ENCODE measurements at places on chromosomes 2 and 18.

DNA sequence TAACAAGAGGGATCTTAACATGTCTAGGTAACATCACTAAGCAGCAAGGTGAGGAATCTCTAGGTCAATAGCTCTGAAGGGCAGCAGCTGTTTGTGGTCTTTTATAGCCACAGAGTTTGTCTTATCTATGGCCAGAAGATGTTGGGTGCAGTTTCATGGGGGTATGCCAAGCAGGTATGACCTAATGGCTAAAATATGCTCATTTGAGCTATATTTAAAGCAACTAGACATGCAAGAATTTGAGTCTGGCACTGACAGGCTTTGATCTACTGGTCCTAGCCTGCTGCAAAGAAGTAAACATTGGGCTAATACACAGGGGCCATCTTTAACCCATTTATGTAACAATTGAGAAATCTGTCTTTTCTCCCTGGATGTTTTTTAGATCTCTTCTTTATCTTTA is 13.9 kb upstream of the UGP2 start:
- DNase-seq: no peak

- DNase-seq: no peak
These were observed 128.3 kb downstream of the AFF3 start for GRCh38 chr2:100013892-100014677.

DNA sequence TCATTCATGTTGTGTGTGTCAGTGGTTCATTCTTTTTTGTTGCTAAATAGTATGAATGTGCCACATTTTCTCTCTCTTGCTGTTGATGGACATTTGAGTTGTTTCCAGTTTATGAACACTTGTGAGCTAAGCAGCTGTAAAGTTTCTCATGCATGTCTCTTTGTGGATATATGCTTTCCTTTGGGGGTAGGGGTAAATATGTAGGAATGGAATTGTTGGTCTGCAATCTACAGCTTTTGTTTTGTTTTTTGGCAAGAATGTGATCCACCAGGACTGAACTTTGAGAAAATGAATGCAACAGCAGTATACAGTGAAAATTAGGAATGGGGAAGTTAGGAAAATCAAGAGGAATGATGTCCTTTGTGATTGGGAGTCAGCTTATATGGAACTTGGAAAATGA is 226.3 kb downstream of the CDCA7 start:
- DNase-seq: no peak

GRCh38 chr2:240391111-240392051 is 44.1 kb upstream of the GPC1 start:
- no peak for DNase-seq

GRCh38 chr2:191013682-191013931 is 364 bp downstream of the STAT1 start:
- DNase-seq: no peak

- no peak for DNase-seq
These were observed 111.1 kb downstream of the ACOXL start for GRCh38 chr2:110843496-110843895.

- no peak for DNase-seq
These were observed 128.6 kb downstream of the PARD3B start for GRCh38 chr2:204673877-204674276.

- DNase-seq: no peak
These were observed 26.8 kb downstream of the MBOAT2 start for GRCh38 chr2:8976442-8977259.

DNA sequence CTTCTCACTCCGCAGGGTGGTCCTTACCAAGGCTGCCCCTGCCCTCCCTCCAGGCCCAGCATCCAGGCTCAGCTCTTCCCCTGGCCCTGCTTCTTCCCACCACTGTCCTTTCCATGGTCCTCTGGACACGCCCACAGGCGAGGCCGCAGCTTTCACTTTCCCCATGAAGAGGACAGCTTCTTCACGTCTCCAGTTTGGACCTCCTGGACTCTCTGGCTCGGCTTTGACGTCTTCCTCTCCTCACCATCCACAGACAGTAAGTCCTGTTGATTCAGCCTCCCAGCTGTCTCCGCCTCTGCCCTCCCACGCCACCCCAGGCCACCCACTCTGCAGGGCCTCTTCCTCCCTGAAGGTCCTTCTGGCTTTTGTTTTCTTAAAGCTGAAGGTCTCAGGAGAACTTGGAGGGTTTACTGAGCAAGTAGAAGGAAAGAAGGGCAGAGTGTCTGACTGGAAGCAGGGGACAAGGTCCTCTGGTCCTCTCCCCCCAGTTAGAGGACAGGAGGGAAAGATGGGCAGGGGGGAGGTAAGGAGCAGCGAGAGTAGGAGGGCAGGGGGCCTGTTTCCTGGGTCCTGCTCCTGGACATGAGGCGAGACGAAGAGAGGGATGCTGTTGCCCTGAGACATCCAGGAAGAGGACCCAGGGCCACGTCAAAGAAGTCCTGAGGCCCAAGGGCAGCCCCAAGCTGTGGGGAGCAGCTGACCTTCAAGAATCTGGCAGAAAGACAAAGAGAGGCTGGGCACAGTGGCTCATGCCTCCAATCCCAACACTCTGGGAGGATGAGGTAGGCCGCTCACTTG is 24.7 kb upstream of the NMUR1 start:
- no peak for DNase-seq

DNA sequence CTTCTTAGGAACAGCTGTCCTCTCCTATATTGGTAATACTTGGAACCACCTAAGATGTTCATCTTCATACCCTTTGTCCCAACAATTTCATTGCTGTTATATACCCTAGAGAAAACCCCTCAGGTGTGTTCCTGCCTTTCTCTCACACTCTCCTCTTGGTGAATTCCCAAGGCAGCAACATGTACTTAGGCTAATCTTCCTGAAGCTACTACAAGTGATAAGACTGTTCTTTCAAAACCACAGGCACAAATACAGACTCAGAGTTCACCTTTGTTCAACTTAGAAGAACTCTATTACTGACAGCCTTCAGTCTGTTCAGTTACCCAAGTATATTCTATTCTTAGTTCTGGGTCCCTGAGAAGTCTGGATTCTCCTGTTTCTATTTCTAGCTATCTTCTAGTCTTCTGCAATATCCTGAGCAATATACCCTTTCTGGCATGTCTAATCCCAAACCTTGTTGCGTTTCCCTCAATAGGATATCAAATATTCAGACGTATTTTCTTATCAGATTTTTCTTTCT is 247.7 kb upstream of the STON1 start:
- no peak for DNase-seq

GRCh38 chr2:211401328-211401727 is 844.9 kb downstream of the CPS1 start:
- DNase-seq: no peak

GRCh38 chr2:234571620-234572407 is 74.9 kb upstream of the ARL4C start:
- DNase-seq: no peak

DNA sequence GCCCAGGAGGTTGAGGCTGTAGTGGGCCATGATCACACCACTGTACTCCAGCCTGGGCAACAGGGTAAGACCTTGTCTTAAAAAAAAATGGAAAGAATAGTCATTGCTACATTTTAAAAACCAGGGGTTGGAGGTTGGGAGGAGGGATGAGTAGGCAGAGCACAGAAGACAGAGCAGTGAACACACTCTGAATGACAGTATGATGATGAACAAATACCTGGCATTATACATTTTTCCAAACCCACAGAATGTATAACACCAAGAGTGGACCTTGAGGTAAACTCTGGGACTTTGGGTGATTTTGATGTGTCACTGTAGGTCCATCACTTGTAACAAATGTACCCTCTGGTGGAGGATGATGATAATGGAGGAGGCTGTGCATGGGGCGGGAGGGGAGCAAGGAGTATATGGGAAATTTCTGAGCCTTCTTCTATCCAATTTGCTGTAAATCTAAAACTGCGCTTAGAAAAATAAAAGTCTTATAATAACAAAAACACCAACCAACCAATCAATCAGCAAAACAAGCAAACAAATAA is 111.4 kb upstream of the PGAP1 start:
- DNase-seq: no peak

- DNase-seq: no peak
These were observed 128.5 kb upstream of the SH3BP4 start for GRCh38 chr2:234823196-234823876.

GRCh38 chr2:202808754-202809153 is 62.8 kb downstream of the ICA1L start:
- DNase-seq: no peak

GRCh38 chr2:218990612-218991011 is 2.6 kb downstream of the CRYBA2 start:
- DNase-seq: no peak

DNA sequence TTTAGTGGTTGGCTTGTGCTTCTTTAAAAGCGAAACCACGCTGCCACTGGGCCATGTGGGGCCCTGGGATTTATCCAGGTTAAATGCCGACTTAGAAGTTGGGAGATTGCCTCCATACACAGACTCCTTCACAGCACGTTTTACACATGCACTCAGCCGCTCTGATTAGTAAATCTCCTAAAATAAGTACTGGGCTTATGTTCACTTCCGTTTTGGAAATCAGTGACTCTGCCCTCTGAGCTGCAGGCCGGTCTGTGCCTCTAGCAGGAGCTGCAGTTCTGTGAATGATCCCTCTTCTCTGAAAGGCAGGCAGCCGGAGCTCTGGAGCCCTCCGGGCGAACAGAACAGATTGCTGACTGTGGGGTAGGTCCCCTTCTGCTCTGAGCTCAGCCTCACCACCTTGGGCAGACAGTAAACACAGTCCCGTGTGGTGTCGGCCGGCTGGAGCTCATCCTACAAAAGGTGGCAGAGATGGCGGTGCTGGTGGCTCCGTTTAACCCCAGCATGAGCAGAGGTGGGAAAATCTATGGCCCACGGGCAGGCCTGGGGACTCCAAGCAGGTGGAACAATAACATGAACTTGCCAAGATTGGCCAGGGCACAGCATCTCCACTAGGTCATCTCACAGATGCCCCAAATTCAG is 9.8 kb upstream of the RAB17 start:
- DNase-seq: no peak

DNA sequence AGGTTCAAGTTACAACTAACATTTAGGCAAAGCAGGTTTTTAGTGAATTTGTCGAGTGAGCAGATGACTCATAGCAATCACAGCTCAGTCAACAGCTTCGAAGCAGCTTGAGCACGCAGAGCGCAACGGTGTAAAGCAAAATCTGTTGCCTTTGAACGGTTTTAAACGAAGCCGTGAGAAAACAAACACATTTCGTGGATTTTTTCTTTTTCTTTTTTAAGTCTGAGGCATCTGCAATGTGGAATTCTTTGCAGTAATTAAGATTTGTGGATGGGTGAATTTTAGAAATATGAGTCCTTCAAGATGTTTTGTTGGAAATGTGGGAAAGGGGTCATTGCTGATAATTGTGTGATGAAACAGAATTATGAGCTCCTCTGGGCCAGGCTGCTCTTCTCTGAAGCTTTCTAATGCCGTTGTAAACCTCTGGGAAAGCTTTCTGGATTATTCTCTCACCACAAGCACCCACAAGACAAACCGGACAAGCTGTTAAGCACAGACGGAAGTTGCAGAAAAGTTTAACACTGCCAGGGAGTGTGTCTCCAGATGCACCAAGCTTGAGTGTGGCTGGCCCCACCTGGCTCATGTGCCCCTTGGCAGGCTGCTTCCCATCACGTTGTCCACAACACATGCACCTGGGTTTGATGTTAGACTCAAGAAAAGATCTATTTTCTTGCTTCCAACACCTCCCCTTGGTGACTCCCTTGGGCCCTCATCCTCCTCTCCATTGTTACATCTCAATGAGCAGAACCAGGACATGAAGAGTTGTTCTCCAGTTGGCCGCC is 224.7 kb downstream of the ACKR3 start:
- no peak for DNase-seq

GRCh38 chr2:168212866-168213265 is 34.5 kb downstream of the STK39 start:
- no peak for DNase-seq

- no peak for DNase-seq
These were observed 79.7 kb downstream of the COBLL1 start for GRCh38 chr2:164761737-164762460.

- no peak for DNase-seq
These were observed 52.7 kb downstream of the ABCB11 start for GRCh38 chr2:168978461-168978861.

Data from stimulated activated CD8-positive, alpha-beta memory T cell treated with anti-CD3 and anti-CD28 coated beads, Interleukin-2, amount 100 ng/mL, for 1 hour (primary cell).